ENCODE measurements at places on chromosomes 3 and 15.

GRCh38 chr3:105285653-105286241 is 81.0 kb upstream of the ALCAM start:
- no peak for DNase-seq

DNA sequence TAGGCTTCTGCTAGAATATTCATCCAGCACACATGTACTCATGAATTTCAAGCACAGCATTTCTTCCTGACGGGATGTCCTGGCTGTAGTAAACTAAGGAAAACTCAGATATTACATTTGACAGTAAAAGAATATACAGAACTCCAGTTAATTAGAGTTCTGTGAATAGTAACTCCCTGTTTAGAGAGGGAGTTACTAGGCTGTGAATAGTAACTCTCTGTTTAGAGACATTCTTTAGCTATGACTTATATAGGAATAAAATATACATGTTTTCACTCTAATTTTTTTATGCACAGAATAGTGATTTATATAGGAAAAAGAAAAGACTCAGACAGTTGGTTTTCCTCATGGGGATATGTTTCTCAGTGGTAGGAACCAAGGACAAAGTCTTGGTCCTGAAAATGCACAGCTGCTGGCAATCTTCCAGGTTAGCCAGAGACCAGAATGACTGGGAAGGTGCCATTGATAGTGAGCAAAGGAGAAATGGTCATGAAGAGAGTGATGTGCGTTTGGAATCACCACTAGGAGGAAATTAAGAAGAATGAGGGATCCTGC is 480.7 kb upstream of the THBS1 start:
- no peak for DNase-seq

DNA sequence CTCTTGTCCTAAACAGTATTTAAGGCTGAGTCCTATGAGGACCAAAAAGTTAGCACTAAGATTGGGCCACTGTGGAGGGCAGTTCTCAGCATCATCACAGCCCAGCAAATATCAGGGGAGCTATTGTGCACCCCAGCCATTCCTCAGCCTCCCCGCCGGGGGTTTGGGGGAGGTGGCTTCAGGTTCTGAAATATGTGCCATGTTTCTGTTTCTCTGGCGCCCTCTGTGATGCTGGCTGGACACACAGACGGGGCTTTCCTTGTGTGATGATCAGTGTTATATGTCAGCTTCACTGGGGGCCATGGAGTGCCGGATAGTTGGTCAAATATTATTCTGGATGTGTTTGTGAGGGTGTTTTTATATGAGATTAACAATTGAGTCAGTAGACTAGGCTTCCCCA is 106.8 kb downstream of the GABRG3 start:
- DNase-seq: no peak

GRCh38 chr3:181933052-181933618 is 221.4 kb downstream of the SOX2 start:
- DNase-seq: peak; percentile 5

DNA sequence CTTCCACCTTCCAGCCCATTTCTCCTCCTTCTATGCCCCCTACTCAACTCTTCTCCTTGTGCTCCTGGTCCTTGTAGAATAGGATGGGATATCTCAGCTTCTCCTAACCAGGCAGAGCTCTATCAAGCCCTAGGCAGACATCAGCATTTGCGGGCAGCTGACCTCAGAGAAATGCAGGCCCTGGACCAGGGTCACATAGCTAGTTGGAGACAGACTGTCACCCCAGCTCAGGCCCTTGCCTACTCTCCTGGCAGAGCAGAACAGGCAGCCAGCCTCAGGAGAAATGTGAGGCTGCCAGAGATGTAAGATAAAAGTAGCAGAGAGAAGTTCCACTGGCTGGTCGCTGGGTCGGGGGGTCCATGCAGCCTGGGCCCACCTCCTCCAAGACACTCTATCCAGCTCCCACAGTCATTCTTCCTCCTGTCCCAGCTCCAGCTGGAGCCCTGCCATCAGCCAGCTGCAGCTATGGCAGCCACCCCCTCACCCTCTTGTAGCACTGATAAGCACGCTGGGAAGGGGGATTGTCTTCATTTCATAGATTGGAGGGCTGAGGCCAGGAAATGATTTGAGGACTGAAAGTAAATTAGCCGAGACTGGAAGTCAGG is 4.0 kb downstream of the CYP8B1 start:
- no peak for DNase-seq

- DNase-seq: no peak
Observed at GRCh38 chr3:52077925-52078324, 21.6 kb upstream of the DUSP7 start.

DNA sequence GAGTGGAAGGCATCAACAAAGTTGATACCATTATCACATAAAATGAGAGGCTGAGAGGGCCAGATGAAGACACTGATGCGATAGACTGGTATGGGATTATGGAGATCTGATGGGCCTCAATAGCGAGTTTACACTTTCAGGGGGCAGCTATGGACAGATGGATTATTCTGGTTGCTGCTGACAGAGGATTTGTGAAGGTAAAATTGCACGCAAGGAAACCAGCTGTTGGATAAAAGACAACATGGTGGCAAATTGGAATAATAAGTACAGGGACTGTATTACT is 203.9 kb downstream of the MBNL1 start:
- no peak for DNase-seq

DNA sequence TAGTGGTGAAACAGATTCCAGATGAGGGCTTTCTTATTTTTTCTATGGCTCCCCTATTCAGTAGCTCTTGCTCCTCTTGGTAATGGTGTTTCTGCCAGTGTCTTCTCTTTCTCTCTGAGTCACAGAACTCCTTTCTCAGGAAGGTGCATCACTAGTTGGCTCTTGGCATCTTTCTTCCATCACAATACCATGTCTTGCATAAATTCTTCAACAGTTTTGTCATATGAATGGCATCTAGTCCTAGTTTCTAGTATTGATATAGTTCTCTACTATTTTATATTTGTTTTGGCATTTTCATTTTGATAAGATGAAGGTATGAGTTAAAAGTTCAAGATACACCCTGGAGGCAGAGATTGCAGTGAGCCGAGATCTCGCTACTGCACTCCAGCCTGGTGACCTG is 51.0 kb downstream of the REC114 start:
- DNase-seq: no peak
